ENCODE measurements at places on chromosomes 13 and 19.

DNA sequence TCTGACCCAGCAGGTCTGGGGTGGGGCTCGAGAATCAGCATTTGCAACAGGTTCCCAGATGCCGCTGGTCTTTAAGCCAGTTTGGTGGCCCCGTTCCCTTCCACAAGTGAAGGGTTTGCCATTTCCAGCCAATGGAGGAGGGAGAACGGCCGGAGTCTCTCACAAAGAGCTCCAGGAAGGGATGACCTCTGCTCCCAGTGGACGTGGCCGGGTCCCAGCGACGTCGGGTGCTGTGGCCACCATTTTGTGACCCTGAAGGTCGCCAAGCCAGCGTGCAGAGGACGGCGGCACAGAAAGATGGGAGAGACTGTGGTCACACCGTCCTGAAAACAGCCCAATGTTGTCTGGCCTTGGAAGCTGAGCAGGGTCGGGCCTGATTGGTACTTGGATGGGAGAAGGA is 8.0 kb downstream of the SHC2 start:
- no peak for DNase-seq

DNA sequence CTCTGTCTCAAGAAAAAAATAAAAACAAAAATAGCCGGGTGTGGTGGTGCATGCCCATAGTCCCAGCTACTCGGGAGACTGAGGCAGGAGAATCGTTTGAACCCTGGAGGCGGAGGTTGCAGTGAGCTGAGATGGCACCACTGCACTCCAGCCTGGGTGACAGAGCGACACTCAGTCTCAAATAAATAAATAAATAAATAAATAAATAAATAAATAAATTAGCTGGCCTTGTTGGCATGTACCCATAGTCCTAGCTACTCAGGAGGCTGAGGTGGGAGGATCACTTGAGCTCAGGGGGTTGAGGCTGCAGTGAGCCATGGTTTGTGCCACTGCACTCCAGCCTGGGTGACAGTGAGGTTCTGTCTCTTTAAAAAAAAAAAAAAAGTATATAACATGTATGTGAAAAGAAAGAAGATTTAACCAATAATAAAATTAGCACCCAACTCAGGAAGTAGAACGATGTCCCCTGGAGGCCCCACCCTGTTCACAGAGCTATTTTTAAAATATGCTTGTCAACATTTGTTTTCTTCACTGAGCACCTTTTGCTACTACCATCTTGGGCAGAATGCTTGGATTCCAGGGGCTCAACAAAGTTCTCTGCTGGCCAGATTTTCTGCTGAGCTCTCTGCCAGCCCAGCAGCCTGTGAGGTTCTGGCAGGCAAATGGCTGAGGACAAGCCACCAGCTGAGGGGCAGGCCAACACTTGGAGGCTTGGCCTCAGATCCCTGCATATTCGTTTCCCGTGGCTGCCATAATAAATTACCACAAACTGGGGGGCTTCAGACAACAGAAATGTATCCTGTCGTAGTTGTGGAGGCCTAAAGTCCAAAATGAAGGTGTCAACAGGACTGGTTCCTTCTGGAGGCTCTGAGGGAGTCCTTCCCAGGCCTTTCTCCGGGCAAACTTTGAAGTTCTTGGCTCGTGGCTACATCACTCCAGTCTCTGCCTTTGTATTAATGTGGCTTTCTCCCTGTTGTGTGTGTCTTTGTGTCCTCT is 5.2 kb downstream of the SLC25A42 start:
- no peak for DNase-seq

- no peak for DNase-seq
Observed at GRCh38 chr13:38421590-38422560, 72.2 kb downstream of the UFM1 start.

GRCh38 chr19:18171605-18172327 is 1.8 kb upstream of the IFI30 start:
- no peak for DNase-seq

DNA sequence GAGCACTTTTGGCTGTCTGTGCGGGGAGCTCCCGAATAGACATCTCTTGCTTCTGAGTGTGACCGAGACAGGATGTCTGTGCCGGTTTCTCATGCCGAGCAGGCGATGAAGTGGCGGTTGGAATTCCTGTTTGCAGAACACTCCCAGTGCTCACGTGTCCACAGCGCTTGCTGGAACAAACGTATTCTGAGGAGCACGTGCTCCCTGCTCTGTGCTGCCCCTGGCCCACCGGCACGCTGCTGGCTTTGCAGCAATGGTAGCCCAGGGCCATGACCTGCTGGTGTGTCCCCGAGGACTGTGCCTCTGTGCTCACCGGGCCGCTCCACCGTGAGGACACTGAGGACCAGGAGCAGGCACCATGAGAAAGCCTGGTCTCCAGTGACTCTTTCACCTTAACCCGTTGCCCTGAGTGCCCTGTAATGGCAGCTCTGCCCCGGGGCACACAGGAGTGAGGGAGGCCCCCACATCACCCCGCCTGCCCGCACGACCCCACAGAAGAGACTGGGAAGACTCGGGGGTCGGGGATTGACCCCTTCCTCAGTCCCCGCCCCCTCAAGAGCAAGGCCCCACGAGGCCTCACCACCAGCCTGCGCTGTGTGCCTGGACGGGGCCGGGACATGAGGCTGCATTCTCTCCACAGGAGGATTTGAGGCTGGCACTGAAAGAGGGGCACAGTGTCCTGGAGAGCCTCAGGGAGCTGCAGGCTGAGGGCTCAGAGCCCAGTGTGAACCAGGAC is 40.0 kb upstream of the F7 start:
- no peak for DNase-seq

DNA sequence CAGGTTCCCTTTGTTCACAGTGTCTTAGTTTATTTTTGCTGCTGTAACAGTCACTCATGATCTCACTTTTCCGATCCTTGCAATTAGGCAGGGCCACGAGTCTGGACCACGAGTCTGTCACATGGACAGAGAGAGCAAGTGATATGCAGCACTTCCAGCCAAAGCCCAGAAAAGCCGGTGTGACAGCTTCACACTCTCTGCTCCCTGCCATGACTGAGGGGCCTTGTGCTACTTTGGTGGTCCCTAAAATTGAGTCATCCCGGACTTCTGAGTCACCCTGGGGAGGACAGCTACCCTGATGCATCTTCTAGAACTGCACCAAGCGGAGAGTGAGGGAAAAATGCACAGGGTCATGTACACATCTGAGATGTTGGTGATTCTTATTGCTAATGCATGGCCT is 179.6 kb downstream of the EFNB2 start:
- no peak for DNase-seq

Measured in right forelimb (tissue), 1 donor.